NCI-H187 (cell line): ENCODE measurements at places on chromosomes 5 and 9.

DNA sequence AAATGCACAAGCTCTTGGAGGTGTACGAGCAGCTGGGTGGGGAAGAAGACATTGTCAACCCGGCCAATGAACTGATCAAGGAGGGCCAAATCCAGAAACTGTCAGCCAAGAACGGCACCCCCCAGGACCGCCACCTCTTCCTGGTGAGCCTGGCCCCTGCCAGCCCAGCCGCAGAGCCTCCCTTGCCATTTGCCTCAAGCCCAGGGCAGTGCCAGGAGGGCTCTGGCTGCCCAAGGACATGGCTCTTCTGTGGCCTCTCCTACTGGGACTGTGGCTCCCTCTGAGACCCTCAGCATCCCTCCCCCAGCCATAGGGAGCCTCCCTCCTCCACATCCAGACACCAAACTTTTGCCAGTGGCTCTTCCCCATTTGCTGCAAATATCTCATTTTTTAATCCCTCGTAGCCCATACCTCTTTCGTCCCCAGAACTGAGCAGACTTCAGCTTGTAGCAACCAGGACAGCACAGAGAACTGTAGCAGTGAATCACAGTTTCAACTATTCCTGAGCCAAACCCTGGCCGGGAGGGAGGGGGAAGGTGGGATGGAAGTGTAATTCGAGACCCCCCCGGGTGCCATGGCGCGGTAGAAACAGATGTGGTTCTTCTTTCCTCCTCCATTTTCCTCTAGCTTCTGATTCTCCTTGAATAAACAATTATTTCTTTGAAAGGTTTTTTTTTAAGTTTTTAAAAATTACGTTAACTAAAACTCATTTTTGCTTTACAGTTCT, 44.5 kb upstream of the SUSD3 start:
- no peak for DNase-seq

GRCh38 chr5:142571371-142571770, 114.5 kb downstream of the FGF1 start:
- DNase-seq: no peak

- no peak for DNase-seq
These were observed 24.0 kb downstream of the ADAMTS16 start for GRCh38 chr5:5164163-5164562.

DNA sequence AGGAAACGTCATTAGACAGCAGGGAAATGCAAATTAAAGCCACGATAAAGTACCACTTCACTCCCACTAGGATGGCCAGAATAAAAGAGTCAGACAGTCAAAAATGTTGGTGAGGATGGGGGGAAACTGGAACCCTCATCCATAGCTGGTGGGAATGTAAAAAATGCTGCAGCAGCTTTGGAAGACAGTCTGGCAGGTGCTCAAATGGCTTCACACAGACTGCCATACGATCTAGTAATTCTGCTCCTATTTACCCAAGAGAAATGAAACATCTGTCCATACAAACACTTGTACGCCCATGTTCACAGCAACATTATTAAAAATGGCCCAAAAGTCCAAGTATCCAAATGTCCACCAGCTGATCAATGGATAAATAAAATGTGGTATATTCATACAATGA, 158.9 kb upstream of the PHYKPL start:
- no peak for DNase-seq

DNA sequence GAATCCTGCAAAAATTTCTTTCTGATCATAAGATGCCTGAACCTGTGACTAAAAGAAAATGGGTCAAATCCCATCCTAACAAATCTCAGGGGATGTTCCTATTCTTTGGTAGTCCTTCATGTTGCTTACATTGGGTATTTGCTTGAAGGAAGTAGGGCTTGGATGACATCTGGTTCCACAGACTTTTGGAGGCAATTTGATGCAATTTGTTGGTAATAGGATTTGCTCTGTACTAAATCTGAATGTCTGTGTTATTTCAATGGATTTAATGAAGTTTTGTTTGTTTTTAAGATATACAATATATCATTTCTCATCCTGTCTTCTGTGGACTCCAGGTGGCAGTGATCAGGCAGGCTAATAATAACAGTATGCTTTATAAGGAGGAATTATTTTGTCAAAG, 457.9 kb downstream of the ZSWIM6 start:
- no peak for DNase-seq

- no peak for DNase-seq
These were observed 115.6 kb upstream of the COL5A1 start for GRCh38 chr9:134525841-134526583.

GRCh38 chr9:136862849-136863622, 3.1 kb downstream of the EDF1 start:
- no peak for DNase-seq

- no peak for DNase-seq
These were observed 897 bp downstream of the ROPN1L start for GRCh38 chr5:10442576-10442975.

GRCh38 chr5:139458580-139459407, 3.7 kb downstream of the ECSCR start:
- no peak for DNase-seq

DNA sequence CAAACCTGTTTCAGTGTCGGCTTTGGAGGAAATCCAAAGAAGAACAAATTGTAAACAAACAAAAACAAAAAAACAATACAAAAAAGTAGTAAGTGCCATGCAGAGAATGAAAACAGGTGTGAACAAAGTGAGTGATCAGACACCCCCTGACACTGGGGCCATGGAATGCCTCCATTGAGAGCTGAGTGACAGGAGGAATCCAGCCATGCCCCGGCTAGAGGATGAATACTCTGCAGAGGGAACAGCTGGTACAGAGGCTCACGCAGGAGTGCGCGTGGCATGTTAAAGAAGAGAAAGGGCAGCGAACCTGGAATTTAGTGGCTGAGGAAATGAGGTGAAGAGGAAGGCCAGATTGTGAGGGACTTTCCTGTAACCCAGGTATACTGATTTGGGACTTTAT, 15.5 kb upstream of the CCNJL start:
- no peak for DNase-seq

DNA sequence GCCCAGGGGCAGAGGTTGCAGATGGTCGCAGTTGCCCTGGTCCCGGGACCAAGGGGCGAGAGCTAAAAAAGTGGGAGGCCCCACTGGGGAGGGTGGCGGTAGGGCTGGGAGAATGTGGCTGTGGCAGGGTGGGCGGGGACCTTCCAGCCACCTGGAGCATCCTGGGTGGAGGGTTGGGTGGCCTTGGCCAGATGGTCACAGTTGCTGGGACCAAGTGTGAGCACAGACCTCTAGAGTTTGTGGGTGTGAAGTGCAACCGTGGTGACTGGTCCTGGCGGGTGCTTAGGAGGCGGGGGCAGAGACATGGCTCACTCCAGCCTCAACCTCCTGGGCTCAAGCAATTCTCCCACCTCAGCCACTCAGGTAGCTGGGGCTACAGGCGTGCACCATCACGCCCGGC, 5.7 kb upstream of the TRAF2 start:
- DNase-seq: no peak

DNA sequence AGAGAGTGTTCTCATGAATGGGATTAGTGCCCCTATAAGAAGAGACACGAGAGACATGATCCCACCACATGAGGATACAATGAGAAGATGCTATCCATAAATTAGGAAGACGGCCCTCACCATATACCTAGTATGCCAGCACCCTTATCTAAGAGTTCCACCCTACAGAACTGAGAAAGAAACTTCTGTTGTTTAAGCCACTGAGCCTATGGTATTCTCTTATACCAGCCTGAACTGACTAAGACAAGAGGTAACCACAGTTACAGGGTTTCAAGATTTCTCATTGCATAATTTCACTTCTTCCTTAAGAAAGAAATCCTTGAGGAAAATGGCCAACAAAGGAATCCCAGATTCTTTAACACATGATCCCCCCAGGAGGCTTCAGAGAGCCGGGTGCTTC, 412.4 kb downstream of the NTRK2 start:
- no peak for DNase-seq

DNA sequence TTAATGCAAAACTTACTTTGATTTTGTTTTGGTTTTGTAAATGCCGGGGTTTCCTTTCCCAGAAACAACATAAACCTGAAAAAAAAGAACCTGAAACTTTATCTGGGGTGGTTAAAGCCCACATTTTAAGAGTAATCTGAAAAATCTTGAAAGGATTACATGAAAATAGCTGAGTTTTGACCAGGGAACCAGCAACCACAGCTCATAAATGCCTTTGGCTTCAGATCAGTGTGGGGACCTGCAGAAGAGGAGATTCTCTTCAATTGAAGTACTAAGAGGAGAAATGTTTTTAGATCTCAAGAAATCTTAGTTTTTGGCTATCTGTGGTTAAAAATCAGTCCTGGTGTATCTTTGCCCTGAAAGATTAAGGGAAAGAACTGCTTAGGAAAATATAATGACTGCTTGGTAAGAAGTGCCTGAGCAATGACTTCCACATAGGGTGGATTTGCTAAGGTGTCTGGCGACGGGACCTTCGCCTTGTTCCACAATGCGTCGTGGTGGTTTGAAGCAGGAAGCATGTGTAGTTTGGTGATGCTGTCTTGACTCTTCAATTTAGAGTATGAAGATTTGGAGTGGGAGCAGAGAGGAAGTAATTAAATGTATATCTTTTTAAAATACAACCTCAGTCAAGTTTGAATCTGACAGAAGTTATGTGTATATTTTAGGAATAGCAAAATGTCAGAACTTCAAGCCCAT, 186.5 kb downstream of the MAN2A1 start:
- no peak for DNase-seq

DNA sequence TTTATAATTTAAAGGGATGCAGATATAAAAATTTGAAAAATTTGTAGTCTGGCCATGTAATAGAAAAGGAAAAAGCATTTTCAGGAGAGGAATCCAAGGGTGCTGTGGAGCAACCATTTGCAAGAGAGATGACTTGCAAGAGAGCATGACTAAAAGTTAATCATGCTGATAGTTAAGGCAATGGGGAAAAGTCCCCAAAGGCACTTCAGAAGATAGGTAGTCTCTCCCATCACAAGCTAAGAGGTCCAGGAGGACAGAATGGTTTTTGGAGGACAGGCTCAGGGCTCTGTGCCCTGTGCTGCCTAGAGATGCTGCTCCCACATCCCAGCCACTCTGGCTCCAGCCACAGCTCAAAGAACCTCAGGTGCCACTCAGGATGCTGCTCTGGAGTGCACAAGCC, 38.8 kb downstream of the DNAJB5 start:
- DNase-seq: no peak

DNA sequence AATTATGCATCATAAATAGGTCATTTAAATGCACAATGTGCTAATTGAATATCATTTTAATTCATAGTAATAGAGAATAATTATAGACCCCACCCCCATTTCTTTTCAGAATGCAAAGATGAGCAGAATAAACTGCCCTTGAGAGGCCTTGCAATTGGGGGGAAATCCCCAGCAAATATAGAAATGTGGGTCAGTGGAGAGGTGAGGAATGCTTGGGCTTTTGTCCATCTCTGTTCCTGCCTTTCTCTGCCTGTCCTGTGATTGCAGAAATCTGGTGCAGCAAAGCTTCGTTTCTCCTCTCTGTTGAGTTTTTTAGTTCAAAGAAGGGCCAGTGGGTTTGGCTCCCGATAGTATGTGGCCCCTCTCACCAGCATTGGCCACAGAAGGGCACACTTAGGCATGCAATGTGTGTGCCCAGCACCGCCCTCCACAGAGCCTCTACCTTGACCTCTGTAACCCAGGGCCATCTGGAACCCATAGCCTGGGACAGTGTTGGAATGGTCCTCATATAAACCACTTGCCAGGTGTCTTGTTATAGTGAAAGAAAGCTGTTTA, 164.2 kb downstream of the SEMA6A start:
- no peak for DNase-seq

GRCh38 chr5:59257488-59258400, 635.8 kb downstream of the PDE4D start:
- no peak for DNase-seq

DNA sequence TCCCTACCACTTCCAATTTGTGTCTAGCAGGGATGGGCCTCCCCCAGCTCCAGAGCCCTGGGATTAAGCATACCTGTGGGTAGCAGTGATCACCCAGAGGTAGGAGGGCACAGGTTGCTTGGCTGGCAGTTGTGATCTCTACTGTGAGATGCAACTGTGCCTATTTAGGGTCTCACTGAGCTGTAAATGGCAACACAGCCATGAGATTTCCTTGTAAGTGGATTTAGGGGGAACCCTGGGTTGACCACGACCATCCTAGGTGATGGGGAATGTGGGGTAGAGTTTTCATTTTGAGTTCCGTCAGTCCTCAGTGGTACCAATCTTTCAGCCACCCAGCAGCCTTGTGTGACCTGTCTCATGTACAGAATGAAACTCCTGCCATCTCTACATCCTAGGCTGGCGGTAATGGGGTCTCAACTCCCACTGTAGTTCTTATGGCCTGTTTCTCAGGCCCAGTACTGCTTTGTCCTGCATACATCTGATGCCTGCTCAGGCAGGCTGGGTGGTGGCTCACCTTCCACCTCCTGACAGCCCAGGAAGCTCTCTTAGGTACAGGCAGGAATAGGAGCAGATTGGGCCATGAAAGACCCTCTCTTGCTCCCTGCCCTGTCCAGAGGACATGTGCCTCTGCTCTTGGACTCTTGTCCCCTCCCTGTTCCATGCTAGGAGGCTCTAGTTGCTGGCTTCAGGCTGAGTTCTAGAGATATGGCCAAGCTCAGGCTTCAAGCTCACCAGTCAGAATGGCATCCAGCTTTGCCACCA, 8.1 kb downstream of the HNRNPAB start:
- no peak for DNase-seq

DNA sequence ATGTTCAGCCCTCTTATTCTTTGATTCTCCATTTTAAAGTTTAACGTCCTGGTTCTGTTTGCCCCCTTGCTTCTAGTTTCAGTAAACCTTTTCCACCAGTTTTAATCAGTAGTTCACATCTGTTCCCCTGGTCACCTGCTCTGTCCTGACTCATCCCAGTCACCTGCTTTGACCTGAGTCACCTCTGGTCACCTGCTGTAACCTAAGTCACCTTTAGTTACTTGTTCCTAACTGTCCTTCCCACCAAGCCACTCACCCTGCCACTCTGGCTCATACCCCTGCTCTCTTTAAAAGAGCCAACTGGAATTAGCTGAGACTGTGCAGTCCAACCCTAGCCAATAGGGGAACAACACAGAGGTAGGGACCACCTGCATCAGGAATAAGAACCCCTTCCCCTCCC, 43.0 kb downstream of the SEMA6A start:
- DNase-seq: no peak

DNA sequence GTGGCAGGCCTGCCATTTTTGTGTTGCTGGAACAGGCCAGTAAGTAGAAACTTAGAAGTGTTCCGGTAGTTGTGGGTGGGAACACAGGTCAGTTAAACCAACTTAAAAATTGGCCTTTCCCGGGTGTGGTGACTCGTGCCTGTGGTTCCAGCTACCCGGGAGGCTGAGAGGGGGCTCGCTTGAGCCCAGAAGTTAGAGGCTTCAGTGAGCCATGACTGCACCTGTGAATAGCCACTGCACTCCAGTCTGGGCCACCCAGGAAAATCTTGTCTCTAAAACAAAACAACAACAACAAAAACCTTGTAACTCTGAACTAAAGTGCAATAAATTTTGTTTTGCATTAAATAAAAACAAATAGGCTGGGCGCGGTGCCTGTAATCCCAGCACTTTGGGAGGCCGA, 1.4 kb upstream of the NHP2 start:
- DNase-seq: no peak
